Right atrium auricular region (tissue), 2 donors: ENCODE measurements at places on chromosomes 1 and 21. TPM values are rescaled to one million over a fixed set of nuclear protein-coding genes. Genes with fewer than 3 reads are reported as not detected.

The TDRD5 gene
- total RNA-seq: not detected

The STUM gene
- 0.70 TPM for total RNA-seq

The COL6A2 gene
- 249 TPM for total RNA-seq

The ZNF683 gene
- total RNA-seq: not detected

The PDPN gene
- total RNA-seq: 17.3 TPM
